ENCODE measurements at places on chromosomes 6 and 20. TPM values are rescaled to one million over a fixed set of nuclear protein-coding genes. Genes with fewer than 3 reads are reported as not detected.

HS3ST5 gene
- 0.05 TPM for total RNA-seq

PDE7B gene
- total RNA-seq = not detected

SFT2D1 gene
- 30.0 TPM for total RNA-seq

EYS gene
- not detected for total RNA-seq

- no peaks in the 10 kb centered on the region for H3K36me3 ChIP-seq
- no peak for DNase-seq
- no peak overlapping the region for H3K27ac ChIP-seq
- H3K27me3 ChIP-seq = peaks cover 9% of the 10 kb centered on the region
- H3K4me1 ChIP-seq = no peaks in the 10 kb centered on the region
Observed at GRCh38 chr6:6593867-6594468, 5.4 kb downstream of the LY86 start.

- no peak overlapping the region for H3K4me3 ChIP-seq
- no peak overlapping the region for H3K27ac ChIP-seq
- peaks cover 35% of the 10 kb centered on the region for H3K36me3 ChIP-seq
- H3K27me3 ChIP-seq = no peaks in the 10 kb centered on the region
- H3K4me1 ChIP-seq = peaks cover 26% of the 10 kb centered on the region
Observed at GRCh38 chr20:25259788-25260254, 11.9 kb downstream of the PYGB start.

GRCh38 chr20:47136782-47137181 is 219.7 kb downstream of the ZMYND8 start:
- no peak overlapping the region for H3K4me3 ChIP-seq
- H3K27me3 ChIP-seq = no peaks in the 10 kb centered on the region
- peaks cover 28% of the 10 kb centered on the region for H3K4me1 ChIP-seq
- no peak for DNase-seq
- H3K27ac ChIP-seq = no peak overlapping the region

- H3K4me3 ChIP-seq = no peak overlapping the region
- no peaks in the 10 kb centered on the region for H3K36me3 ChIP-seq
- H3K27me3 ChIP-seq = no peaks in the 10 kb centered on the region
- no peak for DNase-seq
- H3K4me1 ChIP-seq = peaks cover 47% of the 10 kb centered on the region
- H3K27ac ChIP-seq = peak overlapping the region; percentile 60
Observed at GRCh38 chr20:35326021-35326739, 34.0 kb upstream of the FAM83C start.

GRCh38 chr6:88116276-88116675 is 49.9 kb downstream of the CNR1 start:
- H3K36me3 ChIP-seq = no peaks in the 10 kb centered on the region
- no peak for DNase-seq
- no peaks in the 10 kb centered on the region for H3K4me1 ChIP-seq
- H3K4me3 ChIP-seq = no peak overlapping the region
- H3K27ac ChIP-seq = no peak overlapping the region

DNA sequence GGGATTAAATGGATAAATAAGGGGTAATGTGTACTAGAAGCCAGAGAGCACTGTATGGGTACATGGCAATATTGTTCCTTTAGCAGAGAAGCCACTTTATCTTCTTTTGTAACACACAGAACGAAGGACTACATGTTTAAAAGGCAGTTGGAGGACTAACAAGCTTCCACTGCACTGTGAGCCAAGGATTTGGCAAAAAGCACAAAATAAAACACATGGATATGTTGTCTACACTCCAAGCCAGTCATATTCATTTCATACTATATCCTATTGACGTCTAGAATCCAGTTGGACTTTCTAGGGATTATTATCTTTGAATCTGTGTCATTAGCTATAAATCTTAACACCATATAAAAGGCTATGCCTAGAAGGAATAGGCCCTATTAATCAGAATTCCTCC is 3.0 kb downstream of the SLC18B1 start:
- no peak for DNase-seq
- no peak overlapping the region for H3K27ac ChIP-seq
- H3K27me3 ChIP-seq = no peaks in the 10 kb centered on the region

DNA sequence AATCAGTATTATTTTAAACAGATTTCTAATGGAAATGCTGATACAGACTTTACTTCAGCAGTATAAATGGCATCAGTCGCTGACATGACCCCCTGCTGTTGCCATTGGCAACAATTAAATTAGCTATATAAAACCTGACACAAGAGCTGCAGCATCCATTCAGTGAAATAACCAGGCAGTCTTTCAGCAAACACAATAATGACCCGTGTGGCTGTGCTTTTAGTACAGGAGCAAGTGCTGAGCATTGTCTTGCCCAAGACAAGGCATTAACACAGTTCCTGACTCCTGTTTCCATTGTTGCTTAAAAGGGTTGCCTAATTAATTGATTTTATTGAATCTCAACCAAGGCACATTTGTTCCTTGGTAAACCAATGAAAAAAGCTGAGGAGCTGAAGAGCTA is 382.1 kb downstream of the HACE1 start:
- peaks cover 19% of the 10 kb centered on the region for H3K27me3 ChIP-seq
- no peak overlapping the region for H3K4me3 ChIP-seq
- H3K36me3 ChIP-seq = no peaks in the 10 kb centered on the region
- no peak overlapping the region for H3K27ac ChIP-seq
- H3K4me1 ChIP-seq = no peaks in the 10 kb centered on the region

DNA sequence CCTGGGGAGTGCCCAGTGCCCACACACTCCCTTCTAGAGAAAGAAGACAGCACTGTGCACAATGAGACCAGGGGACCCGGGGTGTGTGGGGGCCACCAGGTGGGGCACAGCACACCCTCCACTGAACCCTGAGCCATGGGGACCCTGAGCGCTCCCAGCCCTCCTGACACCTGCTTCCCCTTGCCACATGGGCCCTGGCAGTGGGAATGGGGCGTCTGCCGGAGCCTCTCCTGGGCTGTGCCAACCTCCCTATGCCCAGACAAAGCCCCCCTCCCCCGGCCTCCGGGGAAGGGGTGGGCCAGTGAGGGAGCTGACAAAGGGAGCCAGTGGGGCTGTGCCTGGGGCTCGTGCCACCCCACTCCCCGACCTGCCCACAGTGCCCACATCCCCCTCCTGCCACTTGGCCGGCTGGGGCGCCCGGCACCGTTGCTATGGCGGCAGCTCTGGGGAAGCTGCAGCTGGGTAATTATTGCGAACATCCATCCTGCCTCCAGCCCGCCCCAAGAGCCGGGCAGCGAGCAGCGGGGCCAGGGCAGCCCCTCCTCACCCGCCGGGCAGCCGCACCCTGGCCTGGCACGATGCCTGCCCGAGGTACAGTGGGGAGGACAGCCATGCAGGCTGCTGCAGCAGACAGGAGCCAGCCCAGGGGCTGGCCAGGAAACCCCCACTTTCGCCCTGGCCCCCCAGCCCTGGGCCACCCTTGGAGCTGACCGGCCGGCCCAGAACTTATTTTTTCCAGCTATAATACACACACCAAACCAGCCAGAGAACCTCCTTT is 41.9 kb upstream of the NOL4L start:
- H3K4me3 ChIP-seq = peak overlapping the region; percentile 10
- peak overlapping the region; percentile 27 for H3K27ac ChIP-seq
- no peak for DNase-seq
- H3K4me1 ChIP-seq = peaks cover 12% of the 10 kb centered on the region
- no peaks in the 10 kb centered on the region for H3K27me3 ChIP-seq
- H3K36me3 ChIP-seq = no peaks in the 10 kb centered on the region

GRCh38 chr6:3061501-3061941 is 6.8 kb upstream of the RIPK1 start:
- H3K4me1 ChIP-seq = peaks cover 27% of the 10 kb centered on the region
- no peaks in the 10 kb centered on the region for H3K36me3 ChIP-seq
- no peak for DNase-seq
- no peak overlapping the region for H3K27ac ChIP-seq
- H3K27me3 ChIP-seq = no peaks in the 10 kb centered on the region

DNA sequence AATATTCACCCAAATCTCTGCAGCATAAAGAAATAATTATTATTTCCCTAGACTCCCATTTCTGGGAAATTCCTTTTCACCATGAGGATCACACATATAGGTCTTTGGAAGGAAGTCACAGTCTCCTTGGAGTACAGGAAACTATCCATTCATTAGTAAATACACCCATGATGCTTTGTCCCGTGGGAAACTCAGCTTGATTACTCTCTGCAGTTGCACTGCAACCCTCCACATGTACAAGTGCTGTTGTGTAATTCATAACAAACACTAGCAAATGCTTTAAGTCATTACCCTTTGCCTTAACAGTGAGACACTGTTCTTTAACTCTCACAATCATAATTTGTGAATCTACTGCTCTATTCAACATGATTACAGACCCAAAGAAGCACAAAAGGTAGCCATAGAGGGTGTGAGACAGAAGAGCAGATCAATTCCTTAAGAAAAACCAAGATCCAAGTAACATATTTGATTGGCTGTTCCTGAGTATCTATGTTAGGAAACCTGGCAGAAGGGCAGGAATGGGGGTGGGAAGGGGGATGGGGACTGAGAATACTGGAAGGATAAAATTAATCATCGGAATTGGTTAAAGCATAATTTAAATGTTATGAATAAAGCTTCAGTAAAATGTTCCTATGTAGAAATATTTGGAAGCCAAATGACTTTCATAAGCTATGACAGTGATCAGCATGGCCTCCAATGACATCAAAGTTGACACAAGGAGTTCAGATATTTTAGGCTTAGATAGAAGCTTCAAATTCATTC is 268.0 kb downstream of the HACE1 start:
- H3K27ac ChIP-seq = no peak overlapping the region
- H3K4me1 ChIP-seq = peaks cover 21% of the 10 kb centered on the region
- no peaks in the 10 kb centered on the region for H3K36me3 ChIP-seq
- DNase-seq = no peak
- H3K27me3 ChIP-seq = no peaks in the 10 kb centered on the region
- H3K4me3 ChIP-seq = no peak overlapping the region

DNA sequence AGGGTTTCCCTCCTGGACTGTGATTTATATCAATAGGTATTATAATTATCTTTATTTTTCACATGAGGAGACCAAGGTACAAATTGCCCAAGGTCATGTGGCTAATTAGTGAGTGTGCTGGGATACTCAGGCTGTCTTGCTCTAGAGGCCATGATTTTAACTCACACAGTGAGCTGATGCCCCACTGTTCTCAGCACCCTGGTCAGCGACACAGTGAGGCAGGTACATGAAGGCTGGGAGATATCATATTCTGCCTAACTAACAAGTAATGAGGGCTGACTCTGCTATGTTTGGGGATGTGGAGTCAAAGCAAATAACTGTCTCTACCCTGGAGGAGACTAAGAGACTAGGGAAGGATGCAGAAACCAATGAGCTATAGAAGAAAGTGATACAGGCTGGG is 501.1 kb downstream of the PTPRT start:
- H3K27ac ChIP-seq = no peak overlapping the region
- no peaks in the 10 kb centered on the region for H3K4me1 ChIP-seq
- no peak for DNase-seq
- no peaks in the 10 kb centered on the region for H3K36me3 ChIP-seq
- H3K27me3 ChIP-seq = no peaks in the 10 kb centered on the region
- H3K4me3 ChIP-seq = no peak overlapping the region

DNA sequence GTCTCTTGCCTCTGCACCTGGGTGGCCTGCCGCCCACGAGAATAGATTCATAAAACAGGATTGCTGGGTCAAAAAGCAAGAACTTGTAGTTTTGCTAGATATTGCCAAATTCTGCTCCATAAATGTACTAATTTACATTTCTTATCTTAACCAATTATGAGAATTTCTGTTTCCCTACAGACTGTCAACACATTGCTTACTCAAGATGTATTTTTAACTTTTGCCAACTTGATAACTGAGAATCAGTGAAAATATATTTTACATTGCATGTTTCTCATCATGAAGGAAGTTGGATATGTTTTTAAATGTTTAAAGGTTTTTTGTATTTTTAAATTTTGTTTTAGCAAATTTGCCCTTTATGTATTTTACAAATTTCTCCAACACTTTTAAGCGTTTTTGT is 664.8 kb downstream of the MMUT start:
- no peaks in the 10 kb centered on the region for H3K4me1 ChIP-seq
- H3K4me3 ChIP-seq = no peak overlapping the region
- no peak overlapping the region for H3K27ac ChIP-seq
- peaks cover 2% of the 10 kb centered on the region for H3K27me3 ChIP-seq

DNA sequence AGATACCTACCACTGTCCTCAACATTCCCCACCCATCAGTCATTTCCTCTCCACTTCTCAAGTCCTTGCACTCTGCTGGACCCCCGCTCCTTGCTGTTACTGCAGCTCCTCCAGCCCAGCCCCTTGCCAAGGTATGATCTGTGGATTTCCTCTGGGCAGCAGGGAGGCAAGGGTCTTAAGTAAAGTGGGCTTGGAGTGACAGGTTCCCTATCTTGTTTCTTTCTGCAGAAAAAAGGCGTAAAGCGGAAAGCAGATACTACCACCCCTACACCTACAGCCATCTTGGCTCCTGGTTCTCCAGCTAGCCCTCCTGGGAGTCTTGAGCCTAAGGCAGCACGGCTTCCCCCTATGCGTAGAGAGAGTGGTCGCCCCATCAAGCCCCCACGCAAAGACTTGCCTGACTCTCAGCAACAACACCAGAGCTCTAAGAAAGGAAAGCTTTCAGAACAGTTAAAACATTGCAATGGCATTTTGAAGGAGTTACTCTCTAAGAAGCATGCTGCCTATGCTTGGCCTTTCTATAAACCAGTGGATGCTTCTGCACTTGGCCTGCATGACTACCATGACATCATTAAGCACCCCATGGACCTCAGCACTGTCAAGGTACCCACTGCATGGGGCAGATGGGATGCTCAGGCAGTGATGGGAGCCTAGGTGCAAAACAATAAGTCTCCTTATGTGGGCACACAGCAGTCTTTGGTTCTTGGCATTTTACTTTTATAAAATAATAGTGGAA is 8.1 kb downstream of the BRD2 start:
- peak overlapping the region; percentile 94 for H3K4me3 ChIP-seq
- no peaks in the 10 kb centered on the region for H3K27me3 ChIP-seq
- peaks cover 49% of the 10 kb centered on the region for H3K4me1 ChIP-seq

DNA sequence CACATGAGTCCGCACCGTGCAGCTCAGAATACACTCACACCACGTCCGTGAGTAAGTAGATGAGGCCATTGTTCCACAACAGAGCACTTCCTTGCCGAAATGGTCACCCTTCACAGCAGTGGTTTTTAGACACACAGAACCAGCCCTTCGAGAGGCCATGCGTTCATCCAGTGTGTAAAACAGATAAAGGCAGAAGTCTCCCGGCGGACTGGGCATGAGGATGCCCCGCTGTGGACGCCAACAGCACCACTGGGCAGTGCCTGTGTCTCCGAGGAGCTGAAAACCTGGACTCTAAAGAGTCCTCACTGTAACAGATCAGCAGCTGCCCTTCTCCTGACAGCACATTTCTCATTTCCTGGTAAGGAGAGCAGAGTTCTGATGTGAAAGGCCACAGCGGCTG is 75.2 kb downstream of the WDR27 start:
- peaks cover 16% of the 10 kb centered on the region for H3K36me3 ChIP-seq
- H3K27ac ChIP-seq = no peak overlapping the region
- no peak overlapping the region for H3K4me3 ChIP-seq
